ENCODE measurements at places on chromosomes 16 and 17.

- DNase-seq = no peak
These were observed 18.7 kb downstream of the ACSM3 start for GRCh38 chr16:20782470-20782869.

- no peak for DNase-seq
These were observed 1.5 kb upstream of the TTYH2 start for GRCh38 chr17:74211912-74212208.

GRCh38 chr17:77494664-77495435, 354.1 kb downstream of the SEC14L1 start:
- peak; percentile 35 for DNase-seq

- DNase-seq = no peak
These were observed 67.7 kb downstream of the MPRIP start for GRCh38 chr17:17109907-17110306.

- no peak for DNase-seq
These were observed 7.0 kb upstream of the MILR1 start for GRCh38 chr17:64441772-64442540.

- DNase-seq = no peak
These were observed 76.9 kb downstream of the CYB561 start for GRCh38 chr17:63369233-63369632.

DNA sequence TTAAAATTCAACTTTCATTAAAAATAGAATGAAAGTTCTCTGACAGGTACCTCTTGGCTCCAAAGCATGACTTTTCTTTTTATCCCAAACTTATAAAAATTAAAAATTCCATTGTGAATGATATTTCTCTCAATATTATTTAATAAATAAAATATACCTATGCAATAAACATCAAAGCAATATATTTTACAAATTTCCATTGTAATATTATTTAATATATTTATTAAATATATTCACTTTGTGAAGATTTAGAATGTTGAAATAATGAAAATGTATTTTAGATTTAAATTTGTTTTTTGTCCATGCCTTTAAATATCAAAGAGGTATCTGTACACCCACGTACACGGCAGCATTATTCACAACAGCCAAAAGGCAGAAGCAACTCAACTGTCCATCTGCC, 147.8 kb downstream of the CEP112 start:
- no peak for DNase-seq

DNA sequence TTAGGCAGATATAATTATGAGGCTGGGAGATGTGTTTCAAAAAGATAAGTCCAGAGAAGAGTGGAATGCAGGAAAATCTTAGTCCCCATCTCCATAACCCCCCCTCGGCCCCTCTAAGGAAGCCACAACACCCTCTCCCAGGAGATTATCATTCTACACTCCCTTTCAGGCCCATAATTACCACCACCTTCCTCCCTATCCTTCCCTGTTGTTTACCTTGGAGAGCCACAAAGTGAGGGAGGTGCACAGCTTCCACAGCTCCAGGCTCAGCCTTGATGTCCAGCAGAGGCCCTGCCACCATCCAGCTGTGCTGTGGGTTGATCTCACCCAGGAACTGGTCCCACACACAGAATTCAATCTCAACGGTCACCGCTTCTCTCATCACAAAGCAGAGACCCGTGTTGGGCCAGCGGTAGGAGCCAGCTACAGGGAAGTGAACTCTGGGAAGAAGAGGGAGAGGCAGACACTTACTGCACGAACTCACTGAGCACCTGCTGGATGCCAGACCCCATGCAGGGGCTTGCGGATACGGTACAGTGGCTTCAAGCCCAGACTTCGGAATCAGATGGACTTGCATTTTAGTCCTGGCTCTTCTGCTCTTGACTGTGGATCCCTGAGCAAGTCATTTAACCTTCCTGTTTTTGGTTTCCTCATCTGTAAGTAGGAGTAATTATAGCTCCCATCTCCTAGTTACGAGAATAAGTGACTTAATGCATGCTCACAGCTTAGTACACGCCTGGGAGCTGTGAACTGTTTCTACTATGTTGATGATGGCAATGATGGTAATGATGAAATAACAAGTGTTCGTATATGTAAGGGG, 44.1 kb downstream of the MIS12 start:
- DNase-seq = no peak

DNA sequence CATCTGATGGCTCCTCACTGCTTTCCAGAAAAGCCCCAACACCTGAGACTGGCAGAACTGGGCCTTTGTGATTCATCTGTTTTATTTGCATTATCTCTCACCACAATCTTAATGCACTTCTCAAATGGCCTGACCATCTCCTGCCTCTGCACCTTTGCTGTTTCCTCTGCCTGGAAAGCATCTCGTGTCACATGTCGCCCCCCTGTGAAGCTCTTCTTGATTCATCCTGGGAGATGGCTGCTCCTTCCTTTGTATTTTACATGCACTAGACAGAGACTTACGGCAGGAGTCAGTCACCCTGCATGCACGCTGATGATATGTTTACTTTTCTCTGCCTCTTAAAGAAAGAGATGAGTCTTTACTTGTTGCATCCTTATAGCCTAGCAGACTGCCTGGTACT, 30.0 kb downstream of the HNF1B start:
- no peak for DNase-seq

- no peak for DNase-seq
These were observed 77.9 kb upstream of the TANC2 start for GRCh38 chr17:62888148-62888547.

- DNase-seq = no peak
These were observed 9.4 kb downstream of the TMEM235 start for GRCh38 chr17:78240839-78241238.

- no peak for DNase-seq
These were observed 19.8 kb downstream of the CARHSP1 start for GRCh38 chr16:8848939-8849391.

GRCh38 chr17:45131616-45132319, 547 bp downstream of the PLCD3 start:
- peak; percentile 60 for DNase-seq

DNA sequence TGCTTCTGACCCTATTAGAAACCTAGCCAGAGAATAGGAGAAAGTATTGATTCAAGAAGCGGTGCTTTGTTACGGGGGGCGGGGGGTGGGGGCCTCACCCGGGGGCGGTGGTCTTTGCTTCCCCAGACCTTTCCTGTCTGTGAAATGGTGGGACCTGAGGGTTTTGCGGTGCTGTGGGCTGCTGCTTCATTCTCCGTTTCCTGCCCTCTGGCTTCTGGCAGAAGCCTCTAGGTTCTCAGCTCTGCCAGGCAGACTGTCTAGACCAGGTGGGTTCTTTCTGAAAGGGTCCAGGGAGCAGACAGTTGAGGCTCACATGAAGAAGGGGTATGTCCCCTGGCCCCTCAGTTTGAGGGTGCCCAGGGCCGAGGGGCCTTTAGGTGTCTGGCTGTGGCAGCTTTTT, 14.0 kb downstream of the GSE1 start:
- DNase-seq = no peak

GRCh38 chr17:62807812-62808575, at the start of gene MARCHF10:
Gene MARCHF10, minus strand, starts transcription at chr17:62808314. Its CDS starts 6,579 bp downstream, at chr17:62801735.
- peak; percentile 74 for DNase-seq

DNA sequence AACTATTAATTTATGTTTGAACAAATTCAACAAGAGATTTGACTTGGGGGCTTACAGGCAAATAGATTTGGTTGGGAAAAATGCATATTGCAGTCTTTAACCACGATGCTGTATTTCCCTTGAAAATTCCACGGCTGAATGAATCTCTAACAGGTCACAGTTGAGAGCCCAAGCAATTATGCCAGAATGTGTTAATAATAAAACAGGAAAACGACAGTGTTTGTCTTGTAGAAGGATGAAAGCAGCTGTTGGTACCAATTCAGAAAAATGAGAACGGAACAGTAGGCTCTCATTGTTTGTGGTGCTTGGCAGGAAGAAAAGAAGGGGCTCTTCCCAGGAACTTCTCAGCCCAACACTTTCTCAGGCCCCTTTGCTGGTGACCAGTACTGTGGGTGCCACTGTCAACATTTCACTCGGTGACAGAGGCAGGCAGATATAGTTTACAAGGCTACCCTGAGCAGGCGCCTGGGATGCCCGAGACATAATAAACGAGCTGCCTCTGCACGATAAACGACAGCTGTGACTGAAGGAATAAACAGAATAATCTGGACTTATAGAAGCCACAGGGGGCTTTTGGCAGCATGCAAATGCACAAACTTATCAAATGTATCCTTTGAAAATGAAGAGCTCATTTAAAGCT, 387.1 kb downstream of the HS3ST4 start:
- no peak for DNase-seq

DNA sequence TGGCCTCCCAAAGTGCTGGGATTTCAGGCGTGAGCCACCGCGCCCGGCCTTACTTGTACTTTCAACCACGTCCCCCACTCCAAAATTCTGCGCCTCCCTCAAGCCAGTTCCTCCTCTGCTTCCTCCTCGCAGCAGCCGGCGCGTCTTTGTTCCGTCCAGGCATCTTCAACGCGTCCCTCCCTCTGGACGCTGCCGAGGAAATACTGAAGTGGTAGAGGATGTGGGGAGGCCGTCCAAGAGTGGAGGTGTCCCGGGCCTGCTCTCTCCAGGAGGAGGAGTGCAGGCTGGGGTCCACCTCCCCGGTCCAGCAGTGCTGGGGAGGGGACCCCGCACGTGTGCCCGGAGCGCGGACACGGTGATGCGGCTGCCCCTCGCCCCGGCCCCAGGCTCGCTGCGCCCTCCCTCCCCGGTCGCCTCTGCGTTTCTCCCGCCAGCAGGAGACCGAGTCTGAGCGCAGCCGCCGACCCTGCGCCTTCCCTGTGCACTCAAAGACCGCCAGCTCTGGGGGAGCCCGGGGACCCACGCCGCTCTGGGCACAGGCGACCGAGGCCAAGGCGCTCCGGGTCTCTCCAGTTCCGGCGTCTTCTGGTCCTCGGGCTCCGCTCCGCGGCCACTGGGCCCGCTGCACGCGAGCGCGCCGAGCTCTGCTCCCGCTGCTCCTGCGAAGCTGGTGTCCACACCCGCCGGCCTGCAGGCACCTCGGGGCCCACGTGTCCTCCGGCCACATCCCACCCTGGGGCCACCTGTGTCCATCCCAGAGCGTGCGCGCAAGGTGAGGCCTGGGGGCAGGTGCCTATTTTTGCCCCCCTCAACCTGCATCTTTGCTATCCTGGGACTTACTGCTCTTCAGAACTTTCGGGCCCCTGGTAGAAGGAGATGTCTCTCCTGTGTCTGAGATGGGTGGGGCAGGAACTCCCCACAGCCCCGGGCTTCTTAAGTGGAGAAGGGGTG, 31.7 kb downstream of the OSBPL7 start:
- DNase-seq = peak; percentile 62

DNA sequence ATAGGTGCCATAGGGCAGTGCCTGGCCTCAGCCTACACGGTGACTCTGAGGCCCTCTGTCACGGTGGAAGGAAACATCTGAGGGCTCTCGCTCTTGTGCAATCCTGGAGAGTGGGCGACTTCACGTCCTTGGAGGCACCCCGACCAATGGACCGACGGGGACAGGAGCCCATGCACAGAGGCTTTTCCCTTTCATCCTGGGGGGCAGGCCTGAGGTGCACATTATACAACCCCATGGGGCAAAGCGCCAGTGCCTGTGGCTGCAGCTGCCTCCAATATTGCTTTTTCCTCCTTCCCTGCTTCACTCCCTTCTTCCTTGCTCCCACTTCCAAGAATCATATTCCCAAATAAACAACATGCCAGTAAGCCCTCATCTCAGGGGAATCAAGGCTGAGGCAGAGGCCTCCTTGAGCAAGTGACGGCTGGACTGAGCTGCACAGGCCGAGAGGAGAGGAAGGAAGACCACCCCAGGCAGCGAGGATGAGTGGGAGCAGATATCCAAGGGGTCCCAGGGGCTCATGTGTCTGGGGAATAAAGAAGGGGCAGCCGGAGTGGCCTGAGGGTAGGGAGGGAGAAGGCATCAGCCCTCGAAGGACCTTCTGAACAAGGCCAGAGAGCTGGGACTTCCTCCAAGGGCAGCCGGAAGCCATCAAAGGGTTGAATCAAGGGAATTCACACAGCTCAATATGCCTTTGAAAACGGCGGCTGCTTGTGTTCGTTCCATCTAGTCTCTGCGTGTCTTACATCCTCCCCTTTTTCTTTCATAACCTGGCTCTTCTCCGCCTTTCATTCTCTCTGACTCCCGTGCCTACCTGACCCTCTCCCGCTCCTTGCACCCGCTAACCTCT, 42.6 kb upstream of the RPL38 start:
- no peak for DNase-seq

DNA sequence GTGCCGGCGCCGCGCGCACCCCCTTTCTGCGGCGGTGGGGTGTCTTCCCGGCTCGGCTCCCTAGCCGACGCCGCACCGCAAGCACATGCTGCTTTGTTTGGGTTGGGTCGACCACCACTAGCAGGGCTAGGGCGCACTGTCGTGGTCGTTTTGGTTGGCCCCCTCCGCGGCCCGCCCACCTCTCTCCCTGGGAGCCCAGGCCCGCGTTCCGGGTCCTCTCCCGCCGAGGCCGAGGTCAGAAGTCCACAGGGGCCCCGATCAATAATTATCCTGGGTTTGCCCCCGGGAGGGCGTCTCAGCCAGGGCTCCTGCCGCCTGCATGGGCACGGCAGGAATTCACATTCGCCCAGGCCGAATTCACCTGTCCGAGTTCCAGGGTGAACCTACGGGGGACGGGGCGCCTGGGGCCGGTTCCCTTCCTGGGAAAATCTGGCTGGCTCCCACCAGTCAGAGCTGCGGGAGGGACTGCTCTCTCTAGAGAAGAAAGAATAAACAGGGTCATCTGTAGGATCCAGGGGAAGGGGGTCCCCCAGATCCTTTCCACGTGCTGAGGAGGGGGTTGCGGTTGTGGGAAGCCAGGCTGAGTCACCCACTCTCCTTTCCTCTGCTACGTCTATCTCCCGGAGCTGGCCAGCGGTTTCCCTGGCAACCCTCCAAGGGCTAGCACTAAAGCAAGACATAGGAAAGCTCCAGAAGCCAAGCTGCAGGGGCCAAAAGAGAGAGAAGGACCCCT, 584 bp upstream of the STAT5B start:
- no peak for DNase-seq

DNA sequence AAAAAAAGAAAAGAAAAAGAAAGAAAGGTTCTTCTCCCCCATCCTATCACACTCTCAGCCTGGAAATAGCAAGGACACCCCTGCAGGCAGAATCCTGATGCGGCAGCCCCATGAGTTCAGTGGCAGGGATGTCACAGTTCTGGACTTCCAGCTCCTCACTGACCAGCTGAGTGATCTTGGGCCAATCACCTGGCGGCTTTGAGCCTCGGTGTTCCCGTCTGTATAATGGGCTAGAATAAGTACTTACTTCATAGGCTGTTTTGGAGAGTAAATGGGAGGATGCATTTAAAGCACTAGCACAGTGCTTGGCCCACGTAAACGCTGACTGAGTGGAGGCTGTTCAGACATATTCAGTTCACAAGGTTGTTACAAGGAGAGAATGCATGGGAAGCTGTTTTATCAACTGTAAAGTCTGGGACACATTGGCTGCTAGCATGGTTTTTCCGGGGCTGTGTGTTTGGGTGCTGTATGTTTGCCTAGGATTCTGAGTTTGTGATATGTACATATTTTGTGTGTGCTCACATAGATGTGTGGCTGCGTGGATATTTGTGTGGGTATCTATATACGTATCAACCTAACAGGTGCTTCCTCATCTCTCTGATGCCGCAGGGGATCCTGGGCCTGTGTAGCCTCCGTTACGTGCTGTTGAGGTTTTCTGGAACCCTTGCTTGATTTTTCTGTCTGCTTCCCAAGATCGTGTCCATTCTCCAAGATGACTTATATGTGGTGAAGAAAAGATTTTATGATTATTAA, 3.4 kb downstream of the BHLHA9 start:
- DNase-seq = no peak
